ENCODE measurements at places on chromosomes 2 and 18.

DNA sequence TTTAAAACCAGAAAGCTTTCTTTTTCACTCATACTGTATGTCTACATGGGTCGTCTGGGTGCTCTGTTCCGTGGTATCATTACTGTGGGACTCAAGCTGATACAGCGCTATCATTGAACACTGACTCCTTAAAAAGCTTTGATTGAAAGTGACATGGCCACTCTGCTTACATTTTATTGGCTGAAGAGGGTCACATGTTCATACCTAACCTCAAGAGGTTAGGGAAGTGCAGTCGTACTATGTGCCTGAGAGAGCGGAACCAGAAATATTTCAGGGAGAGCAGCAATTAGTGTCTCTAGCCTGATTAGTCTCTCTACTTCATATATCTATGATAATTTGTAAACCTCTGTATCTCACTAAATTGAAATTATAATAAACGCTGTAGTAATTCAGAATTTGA lies 43.5 kb downstream of the PSMD14 start:
- DNase-seq = no peak

- no peak for DNase-seq
Measured at GRCh38 chr2:150479075-150479915, 8.2 kb downstream of the RND3 start.

- no peak for DNase-seq
Measured at GRCh38 chr2:162934191-162934590, 95.6 kb upstream of the KCNH7 start.

DNA sequence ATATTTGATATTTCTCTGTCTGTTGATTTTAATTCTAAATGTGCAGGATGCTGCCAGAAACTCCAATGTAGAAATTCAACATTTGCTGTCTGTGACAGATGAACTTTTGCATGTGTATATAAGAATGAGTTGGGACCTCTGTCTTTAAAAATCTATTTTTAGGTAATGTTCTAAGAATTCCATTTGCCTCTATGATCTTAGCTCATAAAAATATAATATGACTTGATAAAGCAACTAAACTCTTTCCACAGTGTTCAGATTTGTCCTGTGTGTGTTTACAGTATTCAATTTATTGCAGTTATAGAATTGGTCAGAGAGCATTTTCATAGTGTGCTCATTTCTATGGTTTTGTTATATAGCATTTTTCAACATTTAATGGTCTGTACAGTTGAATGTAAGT lies 33.6 kb downstream of the RNMT start:
- no peak for DNase-seq

DNA sequence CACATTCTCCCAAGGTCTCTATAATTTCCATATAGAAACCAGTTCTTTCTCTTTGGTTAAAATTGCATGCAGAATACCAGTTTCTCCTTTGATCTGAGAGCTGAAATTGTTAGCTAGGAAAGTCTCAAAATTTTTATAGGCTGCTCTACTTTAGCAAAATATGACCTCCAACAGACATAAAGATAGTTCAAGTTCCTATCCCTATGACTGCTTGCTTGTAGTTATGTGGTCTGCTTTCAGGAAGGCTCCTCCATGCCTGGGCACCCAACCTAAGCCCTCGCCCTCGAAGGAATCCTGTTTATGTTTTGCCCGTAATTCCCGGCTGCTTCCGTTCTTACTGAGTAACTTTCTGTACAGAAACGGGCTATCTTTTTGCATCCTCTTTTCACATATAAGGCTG lies 28.0 kb upstream of the LTBP1 start:
- no peak for DNase-seq

GRCh38 chr2:73896362-73897239 lies 3.8 kb downstream of the ACTG2 start:
- no peak for DNase-seq

DNA sequence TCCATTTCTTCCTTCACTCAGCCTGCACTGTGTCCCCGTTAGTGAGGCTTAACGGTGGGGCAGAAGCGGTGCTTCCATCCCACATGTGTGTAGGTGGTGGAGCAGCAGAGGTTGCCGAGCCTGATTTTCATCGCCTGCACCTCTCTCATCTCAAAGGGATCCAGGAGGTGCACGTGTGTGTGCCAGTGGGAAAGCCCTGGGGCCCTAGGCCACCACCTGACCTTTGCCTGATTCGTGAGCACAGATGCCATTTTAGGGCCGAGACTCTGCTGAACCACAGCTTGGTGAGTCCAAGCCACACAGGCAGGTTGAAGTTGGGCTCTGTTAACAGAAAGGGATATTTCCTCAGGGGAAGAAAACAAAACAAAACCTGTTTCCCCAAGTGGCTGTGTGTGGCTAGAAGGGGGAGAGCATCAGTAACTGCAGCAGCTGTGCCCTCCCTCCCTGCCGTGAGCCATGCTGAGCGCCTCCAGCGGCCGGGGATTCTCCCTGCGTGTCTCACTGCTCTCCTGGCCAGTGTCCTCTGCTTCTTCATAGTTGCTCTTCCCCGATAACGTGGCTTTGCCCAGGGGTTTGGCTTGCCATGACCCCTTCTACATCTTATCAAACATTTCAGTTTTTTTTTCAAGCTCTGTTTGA lies 81.5 kb downstream of the MAPRE2 start:
- DNase-seq = no peak

GRCh38 chr2:102366406-102367112 lies 11.0 kb downstream of the IL18R1 start:
- no peak for DNase-seq

GRCh38 chr2:202278944-202279343 lies 13.4 kb downstream of the NOP58 start:
- no peak for DNase-seq

DNA sequence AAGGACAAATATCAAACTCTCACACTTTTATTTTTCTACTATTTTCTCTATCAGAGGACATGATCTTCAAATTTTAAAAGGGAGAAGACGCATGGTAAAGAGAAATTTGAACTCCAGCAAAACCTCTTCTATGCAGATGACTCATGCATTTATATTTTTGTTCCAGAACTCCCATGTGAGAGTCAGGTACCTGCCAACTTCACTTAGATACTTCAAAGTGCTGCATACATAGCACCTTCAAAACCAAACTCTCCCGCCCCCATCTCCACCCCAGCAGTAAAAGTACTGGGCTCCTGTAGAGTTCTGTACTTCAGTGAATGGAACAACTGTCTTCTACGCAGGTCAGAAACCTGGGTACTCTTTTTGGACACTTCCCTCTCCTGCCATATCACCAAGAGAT lies 398.3 kb downstream of the TGIF1 start:
- no peak for DNase-seq

GRCh38 chr18:56897122-56897521 lies 246.0 kb downstream of the WDR7 start:
- DNase-seq = no peak

DNA sequence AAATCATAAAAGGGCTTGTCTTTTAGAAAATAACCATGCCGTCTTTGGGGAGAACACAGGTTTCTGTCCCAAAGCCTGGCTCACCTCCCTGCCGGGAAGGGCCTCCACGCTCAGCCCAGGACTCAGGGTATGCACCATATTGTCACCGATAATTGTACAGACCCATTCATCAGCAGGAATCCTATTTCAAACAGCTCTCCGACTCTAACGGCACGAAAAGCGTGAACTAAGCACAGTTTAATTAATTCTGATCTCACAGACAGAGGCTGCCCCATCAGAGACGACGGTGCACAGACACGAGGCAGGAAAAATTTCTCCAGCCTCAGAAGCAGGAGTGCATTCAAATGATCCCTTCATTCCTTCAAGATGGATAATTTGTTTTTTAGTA lies 276.2 kb downstream of the MYCN start:
- no peak for DNase-seq

DNA sequence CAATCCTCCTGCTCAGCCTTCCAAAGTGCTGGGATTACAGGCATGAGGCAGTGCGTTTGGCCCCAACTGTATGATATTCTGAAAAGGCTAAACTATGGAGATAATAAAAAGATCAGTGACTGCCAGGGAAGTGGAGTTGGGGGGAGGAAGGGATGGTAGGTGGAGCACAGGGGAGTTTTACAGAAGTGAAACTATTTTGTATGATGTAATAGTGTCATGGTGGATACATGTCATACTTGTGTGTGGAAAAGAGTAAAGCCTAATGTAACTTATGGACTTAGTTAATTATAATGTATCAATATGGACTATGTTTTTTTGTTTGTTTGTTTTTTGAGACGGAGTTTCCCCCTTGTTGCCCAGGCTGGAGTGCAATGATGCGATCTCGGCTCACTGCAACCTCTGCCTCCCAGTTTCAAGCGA lies 2.9 kb upstream of the GGCX start:
- no peak for DNase-seq

- DNase-seq = no peak
Measured at GRCh38 chr2:124585277-124585676, 560.2 kb downstream of the CNTNAP5 start.

DNA sequence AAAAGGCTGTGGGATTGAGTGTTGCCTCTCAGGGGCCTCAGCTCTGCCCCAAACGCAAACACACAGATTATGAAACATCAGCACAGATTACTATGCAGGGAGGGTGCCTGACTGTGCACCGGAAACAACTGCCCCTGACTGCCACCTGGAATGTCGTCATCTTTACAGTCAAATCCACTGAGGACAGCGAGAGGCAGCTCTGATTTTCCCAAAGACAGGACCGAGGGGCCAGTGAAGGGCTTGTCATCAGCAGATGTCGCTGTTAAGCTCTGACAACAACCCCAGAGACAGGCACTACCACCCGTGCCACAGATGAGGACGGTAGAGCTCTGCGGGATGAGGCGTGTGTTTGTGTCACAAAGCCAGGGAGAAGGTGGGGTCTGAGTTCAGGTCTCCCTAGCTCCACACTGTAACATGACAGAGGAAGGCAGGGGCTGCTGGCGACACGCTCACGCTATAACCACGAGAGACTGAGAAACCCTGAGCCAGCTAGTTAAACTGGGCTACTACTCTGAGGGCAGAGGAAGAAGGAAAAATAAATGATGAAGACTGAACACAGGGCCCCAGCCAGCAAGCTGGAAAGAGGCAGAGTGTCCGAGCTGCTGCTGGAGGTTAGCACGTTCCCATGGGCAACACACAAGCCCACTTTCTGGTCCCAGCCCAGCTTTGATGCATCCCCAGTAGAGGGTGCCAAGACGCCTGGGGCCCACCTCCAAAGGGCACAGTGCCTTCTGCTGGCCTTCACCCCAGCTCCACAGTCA lies 47.0 kb downstream of the PARD6G start:
- DNase-seq = no peak

- DNase-seq = no peak
Measured at GRCh38 chr2:27381577-27382181, 1.1 kb upstream of the ZNF513 start.

GRCh38 chr18:37520508-37520907 lies 45.1 kb downstream of the CELF4 start:
- DNase-seq = no peak

GRCh38 chr2:204869132-204869823 lies 324.0 kb downstream of the PARD3B start:
- DNase-seq = no peak

DNA sequence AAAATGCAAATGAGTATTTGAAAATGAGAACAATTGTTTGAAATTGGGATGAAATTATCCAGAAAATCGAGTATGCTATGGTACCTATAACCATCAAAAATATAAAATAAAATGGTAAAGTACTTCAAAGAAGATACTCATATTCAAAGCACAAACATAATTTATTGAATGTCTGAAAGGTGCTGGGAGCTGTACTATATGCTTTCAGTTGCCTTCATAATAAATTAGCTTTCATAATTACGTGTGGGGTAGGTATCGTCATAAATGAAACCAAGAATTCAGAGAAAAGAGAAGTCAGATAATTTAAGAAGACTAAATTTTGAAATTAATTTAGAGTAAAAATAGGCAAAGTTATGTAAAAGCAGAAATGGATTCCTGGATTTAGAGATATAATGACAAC lies 721.9 kb upstream of the ACVR2A start:
- no peak for DNase-seq

DNA sequence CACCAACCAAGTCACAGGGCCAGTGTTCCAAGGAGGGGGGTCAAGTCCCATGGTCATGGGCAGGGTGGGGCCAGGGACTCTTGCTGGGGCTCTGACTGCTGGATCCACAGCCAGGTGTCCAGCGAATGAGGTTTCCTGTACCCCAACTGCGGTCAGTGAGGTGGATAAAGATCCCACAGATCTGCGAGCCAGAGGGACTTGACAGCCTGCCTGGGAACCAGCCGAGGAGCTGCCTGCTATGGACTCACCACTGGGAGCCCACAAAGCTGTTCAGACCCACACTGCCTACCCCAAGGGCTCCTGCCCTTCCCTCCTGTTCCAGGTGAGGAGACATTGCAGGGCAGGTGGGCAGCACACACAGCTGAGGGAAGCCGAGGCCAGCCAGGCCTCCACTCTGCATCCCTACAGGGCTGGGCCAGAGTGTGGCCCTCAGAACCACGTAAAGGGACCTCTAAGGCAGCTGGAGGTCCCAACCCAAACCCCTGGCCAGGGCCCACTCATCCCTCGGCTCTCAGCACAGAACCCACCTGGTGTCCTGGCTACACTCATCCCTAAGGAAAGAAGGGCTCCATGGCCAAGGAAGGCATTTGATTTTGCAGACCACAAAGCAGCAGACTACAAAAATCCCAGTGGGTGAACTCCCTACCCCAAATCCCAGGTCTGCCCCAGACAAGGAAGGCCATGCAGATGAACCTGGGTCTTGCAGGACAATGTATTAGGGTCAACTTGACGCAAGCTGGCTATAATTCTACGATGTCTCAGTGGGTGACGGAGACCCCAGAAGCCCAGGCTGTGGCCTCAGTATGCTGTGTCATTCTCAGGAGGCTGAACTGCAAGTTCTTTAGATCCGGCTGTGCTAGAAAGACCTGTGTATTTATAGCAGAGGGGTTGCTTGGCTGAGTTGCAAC lies 209.2 kb downstream of the MGAT5 start:
- no peak for DNase-seq

- no peak for DNase-seq
Measured at GRCh38 chr2:189421644-189422043, 19.6 kb upstream of the WDR75 start.

DNA sequence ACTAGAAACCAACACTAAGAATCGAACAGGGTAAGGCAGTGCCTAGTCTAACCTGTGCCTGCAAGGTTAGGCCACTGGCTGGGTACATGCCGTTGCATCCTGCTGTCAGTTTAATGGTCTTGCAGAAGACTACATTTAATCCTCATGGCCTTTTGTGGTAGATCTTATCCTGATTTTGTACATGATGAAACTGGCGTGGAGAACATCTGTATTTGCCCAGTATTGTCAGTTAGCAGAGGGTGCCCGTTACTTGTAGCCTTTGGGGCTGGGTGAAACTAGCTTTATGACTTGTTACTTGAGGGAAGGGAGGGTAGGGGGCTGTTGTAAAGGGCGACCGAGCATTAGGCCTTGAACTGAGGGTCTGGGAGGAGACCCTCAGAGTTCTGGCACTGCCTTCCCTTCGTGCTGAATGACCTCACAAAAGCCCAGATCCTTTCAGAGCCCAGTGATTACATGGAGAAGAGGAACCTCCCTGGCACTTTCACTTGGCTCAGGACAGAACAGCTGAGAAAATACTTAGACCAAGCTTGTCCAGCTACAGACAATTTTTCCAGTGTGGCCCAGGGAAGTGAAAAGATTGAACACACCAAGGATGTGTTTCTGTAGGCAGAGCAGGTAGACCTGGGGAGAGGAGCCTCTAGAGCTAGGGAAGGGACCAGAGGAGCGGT lies 19.5 kb downstream of the SLC20A1 start:
- no peak for DNase-seq

GRCh38 chr2:20656561-20656960 lies 5.7 kb upstream of the HS1BP3 start:
- DNase-seq = no peak

GRCh38 chr2:172021074-172021931 lies 21.6 kb downstream of the METAP1D start:
- no peak for DNase-seq

GRCh38 chr18:57430079-57431001 lies 4.8 kb upstream of the ONECUT2 start:
- DNase-seq = no peak
